Omental fat pad (tissue), 4 donors: ENCODE measurements at places on chromosomes 2 and 18. TPM values are rescaled to one million over a fixed set of nuclear protein-coding genes. Genes with fewer than 3 reads are reported as not detected.

DNA sequence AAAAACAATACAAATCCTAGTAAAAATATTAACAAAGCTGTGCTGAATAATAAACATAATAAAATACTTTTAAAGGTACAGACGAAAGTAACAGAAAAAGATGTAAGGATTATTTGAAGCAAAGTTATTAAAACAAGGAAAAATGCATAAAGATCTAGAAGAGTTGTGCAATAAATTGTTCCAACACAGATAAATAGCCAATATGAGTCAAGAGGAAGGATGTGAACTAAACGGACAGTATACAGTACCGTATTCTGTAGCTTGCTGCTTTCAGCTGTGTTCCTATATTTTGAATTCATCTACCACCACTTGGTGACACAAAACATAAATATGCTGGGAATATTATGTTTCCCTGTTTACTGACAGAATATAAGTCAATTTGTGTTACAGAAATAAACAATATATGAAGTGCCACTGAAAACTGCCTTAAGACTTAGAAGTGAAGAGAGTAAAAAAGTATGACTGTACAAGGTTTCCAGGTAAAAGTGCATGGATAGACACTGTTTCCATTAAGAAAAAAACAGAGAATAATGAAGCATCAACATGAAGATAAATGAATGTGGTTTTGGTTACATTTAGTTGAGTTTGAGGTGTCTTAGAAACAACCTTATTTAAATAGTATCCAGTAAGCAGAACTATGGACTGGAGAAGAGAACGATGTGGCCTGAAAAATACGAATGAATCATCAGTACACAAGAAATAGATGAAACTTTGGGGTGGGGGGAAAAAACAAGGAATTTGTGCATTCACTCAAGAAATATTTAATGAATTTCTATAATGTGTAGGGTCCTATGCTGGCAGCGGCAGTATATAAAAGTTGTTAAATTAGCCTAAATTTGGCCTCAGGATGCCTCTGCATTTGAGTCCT lies 13.1 kb downstream of the PPP3R1 start:
- no peak for DNase-seq

DNA sequence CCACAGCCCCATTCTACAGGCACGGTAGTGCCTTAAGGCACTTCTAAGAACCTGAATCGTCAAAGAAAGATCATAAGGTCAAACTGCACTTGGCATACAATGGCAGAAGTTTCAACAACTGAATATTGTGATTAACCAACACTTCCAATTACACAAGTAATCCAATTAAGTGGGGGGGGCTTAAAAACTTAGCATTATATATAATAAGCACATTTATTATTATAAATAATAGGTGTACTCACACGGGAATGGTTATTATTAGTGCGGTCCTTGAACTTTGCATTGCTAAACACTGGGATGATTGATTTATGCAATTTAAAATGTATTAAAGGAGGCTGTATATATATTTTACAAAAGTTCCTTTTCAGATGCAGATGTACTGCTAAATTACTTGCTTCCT lies 7.6 kb downstream of the APCDD1 start:
- no peak for DNase-seq

GRCh38 chr2:91974401-91975129 lies 2896.7 kb upstream of the TEKT4 start:
- DNase-seq = no peak

DNA sequence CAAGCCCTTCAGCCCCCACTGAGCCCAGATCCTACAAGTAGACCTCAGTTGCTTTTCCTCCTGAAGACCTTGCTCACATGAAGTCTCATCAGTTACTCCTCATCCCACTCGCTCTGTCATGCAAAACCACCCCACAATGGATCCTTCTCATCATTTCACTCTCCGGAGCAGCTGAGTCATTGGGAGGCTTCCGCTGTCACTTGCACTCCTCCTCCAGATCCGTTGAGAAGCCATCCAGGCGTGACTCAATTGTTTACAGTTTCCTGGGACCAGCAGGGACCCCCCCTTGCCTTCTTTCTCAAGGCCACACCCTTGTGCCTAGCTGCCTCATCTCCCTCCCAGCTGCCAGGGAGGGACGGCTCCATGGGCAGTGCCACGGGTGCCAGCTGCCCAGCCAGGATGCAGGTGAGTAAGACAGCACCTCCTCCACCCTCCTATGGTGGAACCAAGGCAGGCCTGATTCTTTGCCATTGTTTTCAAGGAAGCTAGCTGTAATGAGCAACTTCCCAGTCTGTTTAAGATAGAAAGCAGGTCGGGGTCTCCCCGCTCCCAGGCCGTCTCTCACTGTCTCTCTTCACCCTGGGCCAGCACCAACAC lies 16.3 kb downstream of the GPR55 start:
- no peak for DNase-seq

DNA sequence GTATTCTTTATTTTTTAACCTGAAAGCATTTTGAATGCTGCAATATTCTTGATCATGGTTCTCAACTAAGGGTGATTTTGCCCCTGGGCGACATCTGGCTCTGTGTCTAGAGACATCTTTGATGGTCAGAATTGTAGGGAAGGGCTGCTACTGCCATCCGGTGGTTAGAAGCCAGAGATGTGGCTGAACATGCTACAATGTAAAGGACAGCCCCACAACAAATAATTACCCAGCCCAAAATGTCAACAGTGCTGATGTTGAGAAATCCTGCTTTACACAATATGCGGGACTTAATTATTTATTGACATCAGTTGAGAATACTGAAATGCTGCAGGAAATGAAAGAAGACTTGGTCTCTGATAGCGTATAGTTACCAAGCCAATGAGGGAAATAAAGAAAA lies 37.5 kb upstream of the SERPINB2 start:
- no peak for DNase-seq

DNA sequence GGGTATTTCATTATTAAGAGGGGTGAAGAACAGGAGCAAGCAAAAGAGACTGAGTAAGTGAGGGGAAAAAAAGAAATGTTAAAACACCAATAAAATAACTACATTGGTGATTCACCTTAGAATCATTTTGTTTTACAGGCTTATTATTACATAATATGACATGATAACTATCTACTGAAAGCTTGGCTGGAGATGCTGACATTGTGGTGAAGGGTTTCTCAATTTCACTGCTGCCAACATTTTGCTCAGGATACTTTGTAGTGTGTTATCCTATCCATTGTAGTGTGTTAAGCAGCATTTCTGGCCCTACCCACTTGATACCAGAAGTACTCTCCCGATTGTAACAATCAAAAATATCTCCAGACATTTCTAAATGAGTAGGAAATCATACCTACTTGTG lies 1564.6 kb upstream of the NXPH2 start:
- no peak for DNase-seq

GRCh38 chr2:226791487-226792081 lies 8.0 kb downstream of the IRS1 start:
- DNase-seq = peak; percentile 64

DNA sequence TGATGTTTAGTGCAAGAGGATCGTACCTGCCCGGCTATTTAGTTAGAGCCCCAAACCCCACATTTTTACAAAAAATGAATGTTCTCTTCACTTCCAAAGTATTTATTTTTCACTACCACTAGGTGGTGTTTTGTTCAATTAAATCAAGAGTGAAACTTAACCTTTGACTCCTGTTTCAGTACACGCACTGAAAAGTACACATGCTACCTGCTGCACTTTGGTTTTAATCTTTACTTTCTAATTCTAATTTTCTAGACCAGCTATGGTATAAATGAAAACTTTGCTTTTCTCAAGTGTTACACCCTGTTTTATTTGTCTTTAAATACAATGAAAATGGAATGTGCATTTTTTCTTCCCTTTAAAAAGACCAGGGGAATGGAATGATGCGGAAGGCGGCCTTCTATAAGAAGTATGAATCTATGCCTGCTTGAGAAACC lies 31.4 kb upstream of the CHN1 start:
- no peak for DNase-seq

- no peak for DNase-seq
Observed at GRCh38 chr2:60475123-60475830, 78.2 kb downstream of the BCL11A start.

GRCh38 chr2:102155703-102156515 lies 13.4 kb downstream of the IL1R1 start:
- no peak for DNase-seq

- no peak for DNase-seq
Observed at GRCh38 chr2:36664696-36665076, 31.8 kb upstream of the VIT start.

DNA sequence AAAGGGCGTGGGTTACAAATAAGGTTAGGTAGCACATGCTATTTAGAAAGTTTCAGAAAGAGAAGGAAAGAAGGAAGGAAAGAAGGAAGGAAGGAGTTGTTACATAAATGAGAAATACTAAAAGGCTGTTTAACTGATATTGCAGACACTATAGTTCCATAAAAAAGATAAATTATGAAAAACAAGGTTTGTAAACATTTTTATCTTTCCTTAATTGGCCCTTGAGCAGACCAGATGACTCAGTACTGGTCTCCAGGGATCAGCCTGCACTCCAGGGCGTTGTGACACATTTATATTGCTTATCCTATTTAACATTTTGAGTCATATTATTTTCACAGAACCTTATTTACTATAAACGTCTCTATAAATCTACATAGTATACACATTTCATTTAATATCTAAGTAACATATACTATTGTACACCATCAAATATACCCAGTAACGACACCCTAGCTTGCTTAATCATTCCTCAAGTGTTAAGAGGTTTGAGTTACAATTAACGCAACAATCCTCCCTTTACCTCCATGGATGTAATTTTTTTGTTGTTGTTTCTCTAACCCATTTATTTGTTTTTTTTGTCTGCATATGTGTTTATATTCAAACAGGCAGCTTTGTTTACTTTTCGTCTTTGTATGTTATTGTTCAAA lies 2.8 kb upstream of the RAB31 start:
- no peak for DNase-seq

- no peak for DNase-seq
Observed at GRCh38 chr2:79530443-79530842, 17.6 kb downstream of the CTNNA2 start.

DNA sequence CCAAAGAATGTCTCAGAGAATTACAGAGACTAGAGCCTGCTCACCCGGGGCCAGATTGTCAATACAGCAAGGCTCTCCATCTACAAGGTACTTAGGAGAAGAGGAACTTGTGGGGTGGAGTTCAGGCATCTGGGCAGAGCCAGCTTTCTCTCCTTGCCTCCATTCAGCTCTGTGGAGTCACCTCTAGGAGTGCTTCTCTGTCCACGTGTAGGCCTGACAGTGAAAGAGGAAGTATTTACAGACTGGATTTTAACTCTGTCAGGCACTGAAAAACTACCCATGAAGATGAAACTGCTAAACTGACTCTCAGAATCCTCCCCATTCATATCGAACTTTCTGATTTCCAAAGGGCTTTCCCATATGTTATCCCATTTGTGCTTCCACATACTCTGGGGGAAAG lies 315.6 kb downstream of the SETBP1 start:
- no peak for DNase-seq

DNA sequence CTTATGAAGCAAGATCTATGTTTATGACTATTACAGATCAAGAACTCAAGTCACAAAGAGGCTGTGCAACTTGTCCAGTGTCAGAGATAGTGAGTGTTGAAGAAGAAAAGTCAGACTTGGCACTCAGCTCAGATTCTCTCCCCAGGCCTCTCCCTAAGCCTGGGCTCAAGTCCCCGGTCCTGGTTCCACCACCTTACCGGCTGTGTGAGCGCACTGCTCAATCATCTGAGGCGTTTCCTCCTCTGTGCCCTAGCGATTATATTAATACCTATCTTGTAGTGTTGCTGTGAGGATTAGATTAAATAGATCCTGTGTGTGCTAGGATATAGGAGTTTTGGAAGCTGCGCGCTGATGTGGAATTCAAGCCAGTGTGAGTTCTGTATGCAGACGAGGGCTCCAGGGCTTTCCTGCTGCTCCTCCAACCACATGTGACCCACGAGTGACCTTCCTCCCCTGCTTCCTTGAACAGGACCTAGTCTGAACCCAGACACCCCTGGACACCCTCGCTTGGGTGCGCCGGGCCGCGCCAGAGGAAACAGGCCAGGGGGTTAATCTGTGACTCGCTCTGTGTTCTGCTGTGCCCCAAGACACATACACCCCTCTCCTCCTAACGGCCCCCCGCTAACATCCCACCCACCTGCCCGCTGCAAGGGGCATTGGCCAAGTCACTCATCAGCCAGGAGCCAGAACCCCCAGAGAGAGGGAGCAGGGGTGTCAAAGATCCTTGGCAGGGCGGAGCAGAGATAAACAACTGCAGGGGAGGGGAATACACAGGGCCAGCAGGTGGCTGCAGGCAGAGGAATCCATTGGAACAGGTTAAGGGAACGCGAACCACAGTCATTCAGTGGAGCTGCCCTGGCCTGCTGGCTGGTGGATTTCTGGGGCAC lies 38.3 kb downstream of the TNS1 start:
- DNase-seq = no peak

- no peak for DNase-seq
Observed at GRCh38 chr2:227862741-227863588, 8.5 kb upstream of the DAW1 start.

GRCh38 chr2:224894356-224894755 lies 147.9 kb downstream of the DOCK10 start:
- no peak for DNase-seq

DNA sequence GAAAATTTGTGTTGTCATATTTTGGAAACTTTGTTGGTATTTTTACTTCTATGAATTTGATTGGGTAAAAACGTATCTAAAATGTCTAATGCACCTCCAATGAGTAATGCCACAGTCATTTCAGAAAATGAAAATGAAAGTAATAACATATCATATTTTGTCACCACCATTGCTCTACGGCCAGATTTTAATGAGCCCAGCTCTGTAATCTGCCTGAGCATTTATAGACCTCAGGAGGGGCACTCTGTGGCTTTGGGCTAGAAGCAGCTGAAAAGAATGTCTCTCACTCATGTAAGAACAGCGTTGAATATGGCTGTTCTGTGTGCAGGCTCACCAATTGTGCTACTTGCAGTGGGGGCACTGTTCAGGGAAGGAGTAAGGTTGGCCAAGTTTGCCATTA lies 32.7 kb upstream of the ABCA12 start:
- no peak for DNase-seq

- DNase-seq = no peak
Observed at GRCh38 chr2:227462462-227462951, 9.4 kb upstream of the AGFG1 start.

DNA sequence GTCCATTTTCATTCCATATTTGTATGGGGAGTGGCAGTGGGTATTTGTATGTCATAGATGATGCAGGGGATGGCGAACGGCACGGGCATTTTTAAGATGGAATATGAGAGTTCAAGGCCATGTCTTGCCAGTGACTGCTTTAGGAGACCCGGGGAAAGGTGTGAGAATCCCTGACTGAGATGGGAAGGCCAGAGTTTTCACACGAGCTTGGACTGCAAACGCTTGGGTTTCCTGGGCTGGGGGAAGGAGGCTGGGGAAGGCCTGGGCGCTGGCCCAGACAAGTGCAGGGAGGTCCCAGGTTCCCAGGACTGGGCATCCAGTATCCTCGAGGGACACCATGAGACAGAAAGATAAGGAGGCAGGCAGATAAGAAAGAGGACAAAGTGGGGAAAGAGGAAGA lies 35.2 kb downstream of the CNGA3 start:
- no peak for DNase-seq

LBX2 gene
- 0.79 TPM for total RNA-seq

CCL20 gene
- 3.4 TPM for total RNA-seq

ZNF385B gene
- total RNA-seq = 0.74 TPM

SLC16A14 gene
- 1.3 TPM for total RNA-seq

INHBB gene
- total RNA-seq = 41.4 TPM

DUSP2 gene
- total RNA-seq = 9.9 TPM

FAP gene
- total RNA-seq = 11.8 TPM

CTLA4 gene
- total RNA-seq = not detected

PTPN4 gene
- total RNA-seq = 41.0 TPM

LRRC30 gene
- total RNA-seq = not detected

TCF23 gene
- not detected for total RNA-seq

MARCO gene
- 70.6 TPM for total RNA-seq

KLF7 gene
- total RNA-seq = 30.9 TPM

CGREF1 gene
- total RNA-seq = 4.5 TPM

SLC14A1 gene
- total RNA-seq = 5.6 TPM
